ENCODE measurements at places on chromosomes 2 and 18.

DNA sequence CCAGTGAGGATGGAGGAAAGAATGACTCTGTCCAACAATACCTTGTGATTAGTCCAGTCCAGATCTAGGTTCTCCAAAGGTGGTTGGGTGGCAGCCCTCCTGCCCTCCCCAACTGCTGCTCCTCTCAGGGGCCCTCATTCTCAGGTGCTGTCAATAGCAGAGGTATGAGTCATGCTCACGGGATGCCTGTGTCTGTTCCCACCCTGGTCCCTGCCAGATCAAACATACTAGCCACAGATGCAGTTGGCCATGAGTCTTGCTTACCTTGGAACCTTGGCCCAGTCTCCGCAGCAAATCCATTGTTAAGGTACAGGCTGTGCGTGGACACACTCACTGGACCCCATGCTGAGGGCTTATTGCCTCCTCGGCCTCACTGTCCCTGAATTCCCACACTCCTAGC lies 24.9 kb upstream of the RPIA start:
- no peak for DNase-seq

- no peak for DNase-seq
These were observed 98.9 kb upstream of the ODC1 start for GRCh38 chr2:10546975-10547391.

GRCh38 chr18:5964996-5965395 lies 69.7 kb upstream of the TMEM200C start:
- no peak for DNase-seq

DNA sequence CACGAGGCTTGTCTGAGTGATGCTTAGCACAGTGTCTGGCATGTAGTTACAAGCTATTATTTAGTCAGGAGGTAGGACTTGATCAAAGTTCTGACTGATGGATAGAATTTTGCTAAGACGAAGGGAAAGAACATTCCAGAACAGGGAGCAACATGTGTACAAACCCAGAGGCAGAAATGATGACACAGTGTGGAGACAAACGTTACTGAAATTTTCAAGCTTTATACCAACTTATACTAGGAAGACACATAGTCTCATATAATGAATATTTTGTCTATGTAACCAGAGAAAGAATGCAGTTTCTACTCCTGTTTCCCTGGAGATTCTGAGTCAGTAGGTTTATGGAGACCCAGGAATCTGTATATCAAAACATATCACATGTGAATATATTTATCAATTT lies 123.4 kb downstream of the FAM124B start:
- DNase-seq: no peak

- no peak for DNase-seq
These were observed 102.3 kb upstream of the SMAD7 start for GRCh38 chr18:49052891-49053644.

- DNase-seq: no peak
These were observed 8.9 kb upstream of the SKOR2 start for GRCh38 chr18:47260120-47260923.

GRCh38 chr18:9828506-9829396 lies 57.0 kb upstream of the TXNDC2 start:
- no peak for DNase-seq

GRCh38 chr2:14677039-14677438 lies 44.5 kb downstream of the LRATD1 start:
- no peak for DNase-seq

DNA sequence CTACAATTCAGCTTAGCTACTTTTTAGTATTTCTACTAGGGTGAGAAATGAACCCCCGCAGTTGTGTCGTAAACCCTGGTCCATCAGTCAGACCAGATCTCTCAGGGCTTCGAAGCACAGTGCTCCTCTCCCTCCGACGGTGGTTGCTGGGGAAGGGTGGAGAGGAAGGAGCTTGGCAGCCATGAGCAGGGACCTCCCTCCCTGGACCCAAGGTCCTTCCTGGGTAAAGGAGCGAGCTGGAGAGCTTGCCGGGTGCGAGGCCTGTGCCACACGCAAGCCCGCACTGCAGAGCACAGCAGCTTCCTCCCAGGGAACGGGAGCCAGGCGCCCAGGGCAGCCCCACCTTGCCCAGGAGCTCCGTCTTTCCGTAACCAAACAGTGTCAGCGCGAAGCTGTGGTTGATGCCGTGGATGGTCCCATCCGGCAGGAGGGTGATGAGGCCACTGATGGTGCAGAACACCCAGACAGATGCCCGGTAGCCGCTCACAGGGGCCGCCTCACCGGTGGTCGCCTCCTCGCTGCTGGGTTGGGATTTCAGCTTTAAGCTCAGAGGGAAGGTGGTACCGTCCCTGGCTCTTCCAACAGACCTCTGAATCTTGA lies 12.5 kb downstream of the PASK start:
- no peak for DNase-seq

- DNase-seq: no peak
These were observed 1696.7 kb upstream of the PIK3C3 start for GRCh38 chr18:40258311-40258710.

GRCh38 chr2:72806280-72806945 lies 19.4 kb downstream of the EXOC6B start:
- DNase-seq: no peak

- no peak for DNase-seq
These were observed 119.7 kb upstream of the ETAA1 start for GRCh38 chr2:67277450-67277849.
